GM23248 (cell line): ENCODE measurements at places on chromosomes 2 and 18. TPM values are rescaled to one million over a fixed set of nuclear protein-coding genes. Genes with fewer than 3 reads are reported as not detected.

GRCh38 chr18:73944715-73945114, 202.9 kb downstream of the FBXO15 start:
- no peak for DNase-seq

The ANKRD53 gene
- not detected in 2 replicates for total RNA-seq

The ITGA4 gene
- total RNA-seq, result 33.3 and 40.0 TPM in 2 replicates

The ANKRD62 gene
- total RNA-seq, result not detected in 2 replicates

The SPP2 gene
- not detected in 2 replicates for total RNA-seq

DNA sequence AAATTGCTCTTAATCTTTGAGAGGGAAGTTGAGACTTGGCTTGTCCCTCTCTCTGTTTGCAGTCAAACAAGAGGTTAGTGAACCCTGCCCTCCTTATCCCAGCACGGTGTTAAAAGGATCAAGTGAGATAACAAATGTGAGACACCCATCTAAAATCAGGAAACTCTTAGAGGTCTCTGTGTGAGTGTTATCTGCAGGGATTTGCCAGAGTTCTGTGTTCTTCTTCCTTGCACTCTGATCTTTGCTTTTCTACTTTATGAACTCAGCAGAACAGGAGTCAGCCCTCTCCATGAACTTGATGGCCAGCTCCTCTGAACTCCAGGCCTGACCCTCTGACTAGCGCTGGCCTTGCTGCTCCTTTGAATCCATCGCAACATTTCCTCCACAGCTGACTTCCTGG, 123.8 kb downstream of the NCKAP5 start:
- DNase-seq, result no peak
